ENCODE measurements at places on chromosomes 7 and 10.

DNA sequence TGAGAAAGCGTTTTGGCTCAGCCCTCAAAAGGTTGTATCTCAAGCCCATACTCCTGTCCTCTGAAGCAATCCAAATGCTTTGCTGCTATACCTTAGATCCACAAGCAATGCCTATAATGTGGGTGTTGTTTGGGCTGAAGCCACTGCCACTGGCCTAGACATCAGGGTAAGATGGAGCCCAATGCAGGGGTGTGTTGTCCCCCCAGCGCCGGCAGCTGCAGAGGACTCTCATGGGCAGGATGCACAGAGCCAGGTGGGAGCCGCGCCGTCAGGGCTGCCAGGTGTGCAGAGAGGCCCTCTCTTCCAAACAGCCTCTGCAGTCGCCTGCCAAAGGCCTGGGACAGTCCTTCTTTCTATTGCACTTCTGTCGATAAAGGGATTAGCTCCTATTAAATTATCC is 205.2 kb upstream of the SHH start:
- DNase-seq = no peak

GRCh38 chr10:129416956-129417765 is 49.9 kb upstream of the MGMT start:
- DNase-seq = no peak

- no peak for DNase-seq
Observed at GRCh38 chr7:45055594-45056219, 33.1 kb downstream of the NACAD start.

GRCh38 chr10:96341219-96342182 is 17.3 kb downstream of the OPALIN start:
- no peak for DNase-seq

GRCh38 chr10:122974023-122974422 is 6.2 kb upstream of the PSTK start:
- DNase-seq = no peak

DNA sequence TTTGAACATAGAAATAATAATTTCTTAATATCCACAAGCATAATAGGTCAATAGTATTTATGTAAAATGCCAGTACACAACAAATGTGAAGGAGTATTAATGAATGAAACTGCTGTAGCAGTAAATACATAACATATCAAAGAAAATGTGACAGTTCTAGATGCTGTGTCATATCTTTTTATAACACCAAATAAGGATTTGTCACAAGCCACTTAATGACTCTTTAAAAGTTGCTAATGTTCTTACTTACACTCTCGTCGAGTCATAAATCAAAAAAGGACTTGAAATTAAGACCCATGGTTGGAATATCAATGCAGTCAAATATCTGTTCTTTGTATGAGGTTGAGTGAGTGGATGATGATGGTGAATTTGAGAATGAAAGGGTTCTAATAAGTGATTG is 96.6 kb downstream of the CELF2 start:
- no peak for DNase-seq

- no peak for DNase-seq
Observed at GRCh38 chr7:42345478-42346299, 108.7 kb upstream of the GLI3 start.

All from activated CD8-positive, alpha-beta memory T cell treated with anti-CD3 and anti-CD28 coated beads for 1 hour (primary cell).